Activated T-helper 17 cell treated with anti-CD3 and anti-CD28 coated beads, Interleukin-2, amount 50 U/mL, for 72 hours (primary cell): ENCODE measurements at places on chromosomes 1 and 21.

DNA sequence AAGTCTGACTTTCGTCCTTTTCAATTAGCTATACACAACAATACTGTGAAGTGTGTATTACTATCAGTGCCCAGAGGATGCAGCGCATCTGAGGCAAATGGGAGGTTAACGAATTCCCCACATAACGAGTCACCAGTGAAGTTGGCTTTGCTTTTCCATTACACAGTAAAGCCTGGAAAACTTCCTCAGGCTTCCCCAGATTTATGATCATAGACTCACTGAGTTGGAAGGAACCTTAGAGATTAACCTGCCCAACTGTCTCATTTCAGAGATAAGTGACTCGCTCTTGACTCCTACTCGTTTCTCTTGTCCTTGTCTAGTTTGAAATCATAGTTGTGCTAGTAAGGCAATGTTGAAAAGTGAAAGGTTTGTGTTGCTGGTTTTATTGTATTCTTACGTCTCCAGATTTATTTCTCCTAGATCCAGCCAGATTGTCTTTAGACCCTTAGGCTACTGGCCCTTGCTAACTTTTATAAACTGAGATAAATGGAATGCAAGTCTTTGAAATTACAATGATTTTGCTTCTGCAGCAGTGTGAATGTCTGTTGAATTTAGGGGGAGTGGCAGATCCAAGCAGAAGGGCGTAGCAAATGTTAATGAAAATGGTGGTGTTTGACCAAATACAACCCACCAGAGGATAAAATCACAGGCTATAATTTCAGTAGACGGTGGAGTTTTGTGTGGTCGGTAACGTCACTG lies 17.3 kb downstream of the S1PR1 start:
- peak; percentile 85 for ATAC-seq

- ATAC-seq: no peak
Observed at GRCh38 chr1:80841261-80841660, 959.5 kb upstream of the ADGRL2 start.

GRCh38 chr1:96487971-96488370 lies 233.6 kb upstream of the PTBP2 start:
- no peak for ATAC-seq

DNA sequence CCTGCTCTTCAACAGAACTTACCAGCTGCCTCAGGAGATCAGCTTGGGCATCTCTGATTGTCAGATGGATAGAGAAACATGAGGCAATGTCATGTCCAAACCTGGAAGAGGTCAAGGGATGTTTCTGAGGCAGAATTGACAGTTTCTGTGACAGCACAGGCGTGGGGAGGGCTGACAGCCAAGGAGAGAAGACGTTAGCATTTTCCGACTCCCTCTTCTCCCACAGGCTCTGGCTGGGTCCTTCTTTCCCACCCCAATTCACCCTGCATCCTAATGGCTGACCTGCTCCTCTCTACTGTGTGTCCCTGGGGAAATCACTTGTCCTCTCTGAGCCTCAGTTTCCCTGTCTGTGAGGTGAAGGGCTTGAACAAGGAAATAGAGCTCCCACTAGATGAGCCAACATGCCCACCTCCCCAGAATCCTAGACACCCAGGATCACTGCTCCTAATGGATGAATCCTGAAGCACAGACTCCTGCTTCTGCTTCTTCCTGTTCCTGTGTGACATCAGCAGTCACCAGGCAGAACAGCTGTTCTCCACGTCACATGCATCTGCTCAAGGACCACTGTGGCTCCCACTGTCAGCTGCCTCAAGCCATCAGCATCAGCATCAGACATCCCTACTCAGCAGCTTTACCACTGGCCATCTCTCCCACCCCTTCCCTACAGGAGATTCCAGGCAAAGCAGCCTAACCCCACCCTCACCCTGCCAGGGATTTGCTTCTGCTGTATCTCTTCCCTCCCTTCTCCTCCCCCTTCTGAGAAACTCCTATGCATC lies 408.0 kb downstream of the MATN1 start:
- no peak for ATAC-seq

DNA sequence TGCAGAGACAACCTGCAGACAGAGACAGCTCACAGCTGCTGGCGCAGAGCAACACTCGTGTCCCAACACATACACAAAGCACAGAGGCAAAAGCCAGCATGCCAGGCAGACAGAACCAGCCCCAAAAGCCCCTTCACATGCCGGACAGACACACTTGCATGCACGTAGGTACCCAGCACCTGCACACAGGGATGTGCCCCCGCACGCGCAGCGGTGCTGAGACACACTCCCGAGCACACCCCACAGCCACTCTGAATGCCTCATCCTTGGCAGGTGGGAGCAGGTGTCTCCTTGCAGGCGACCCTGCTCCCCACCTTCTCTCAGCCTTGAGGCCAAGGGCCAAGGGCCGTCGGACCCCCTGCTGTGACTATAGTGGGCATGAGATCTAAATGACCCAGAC lies 41.2 kb upstream of the ZC3H12A start:
- no peak for ATAC-seq

DNA sequence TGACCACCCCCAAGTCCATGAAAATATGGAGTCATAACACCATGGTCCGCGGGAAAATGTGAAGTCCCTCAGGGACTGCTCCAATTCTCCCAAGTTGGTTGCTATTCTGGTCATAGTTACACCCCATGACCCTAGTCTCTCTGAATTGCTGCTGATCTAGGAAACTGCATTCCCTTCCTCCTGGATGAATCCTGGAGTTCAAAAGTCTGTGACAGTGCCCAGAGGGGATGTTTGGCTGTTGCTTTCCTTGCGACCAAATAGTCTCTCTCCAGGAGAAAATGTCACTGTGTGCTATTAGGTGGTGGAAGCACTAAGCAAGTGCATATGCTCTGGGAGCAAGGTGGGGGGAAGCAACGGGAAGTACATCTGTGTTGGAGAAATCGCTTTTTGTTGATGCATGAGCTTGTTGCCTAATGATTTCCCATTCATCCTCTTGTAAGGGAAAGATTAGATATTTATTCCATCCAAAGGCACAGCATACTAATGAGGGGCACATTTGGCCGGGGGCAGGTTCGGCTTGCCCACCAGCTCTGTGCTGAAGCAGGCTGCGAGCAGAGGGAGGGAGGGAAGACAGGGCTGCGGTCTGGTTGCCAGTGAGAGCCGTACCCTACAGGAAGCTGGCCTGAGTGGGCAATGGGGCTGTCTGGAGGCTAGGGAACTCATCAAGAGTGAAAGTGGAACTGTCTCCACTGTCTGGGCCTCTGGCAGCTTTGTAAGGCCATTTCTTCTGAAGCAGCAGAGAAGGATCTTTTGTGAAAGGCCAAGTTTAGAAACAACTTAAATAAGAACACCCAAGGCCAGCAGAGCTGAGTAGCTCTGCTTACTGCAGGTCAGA lies 27.2 kb downstream of the SYT6 start:
- ATAC-seq: no peak

DNA sequence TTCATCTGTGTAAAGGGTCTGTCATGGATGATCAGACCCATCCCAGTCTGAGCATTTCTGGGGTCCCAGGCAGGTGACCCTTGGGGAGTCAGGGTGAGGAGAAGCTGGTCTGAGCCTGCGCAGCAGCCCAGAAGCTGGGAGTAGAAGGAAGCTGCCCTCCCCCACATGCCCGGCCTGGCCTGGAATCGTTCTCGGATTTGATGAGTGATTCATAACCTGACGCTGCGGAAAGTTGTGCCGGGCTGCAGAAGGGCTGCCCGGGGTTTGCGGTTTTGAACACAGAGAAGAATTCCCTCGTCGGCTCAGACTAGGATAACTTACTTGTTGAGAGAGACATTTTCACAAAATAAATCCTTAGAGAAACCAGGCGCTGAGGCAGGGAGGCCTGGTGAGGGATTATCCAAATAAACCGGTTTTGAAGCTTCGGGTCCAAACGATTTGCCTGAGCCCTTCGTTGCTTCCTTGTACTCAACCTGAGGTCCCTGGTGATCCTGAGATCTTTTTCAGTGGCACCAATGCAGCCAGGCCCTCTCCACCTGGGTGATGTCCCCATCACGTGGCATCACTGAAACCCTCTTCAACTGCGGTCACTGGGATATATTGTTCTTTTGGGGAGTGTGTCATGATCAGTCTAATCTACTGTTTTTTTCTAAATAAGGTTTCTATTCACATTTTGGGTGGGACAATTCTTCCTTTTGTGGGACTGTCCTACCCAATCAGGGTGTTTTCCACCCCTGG lies 29.2 kb downstream of the EPHB2 start:
- ATAC-seq: no peak

- no peak for ATAC-seq
Observed at GRCh38 chr1:152127673-152128072, 12.4 kb upstream of the TCHH start.

- ATAC-seq: peak; percentile 16
Observed at GRCh38 chr1:1173061-1173792, 453 bp upstream of the TTLL10 start.

DNA sequence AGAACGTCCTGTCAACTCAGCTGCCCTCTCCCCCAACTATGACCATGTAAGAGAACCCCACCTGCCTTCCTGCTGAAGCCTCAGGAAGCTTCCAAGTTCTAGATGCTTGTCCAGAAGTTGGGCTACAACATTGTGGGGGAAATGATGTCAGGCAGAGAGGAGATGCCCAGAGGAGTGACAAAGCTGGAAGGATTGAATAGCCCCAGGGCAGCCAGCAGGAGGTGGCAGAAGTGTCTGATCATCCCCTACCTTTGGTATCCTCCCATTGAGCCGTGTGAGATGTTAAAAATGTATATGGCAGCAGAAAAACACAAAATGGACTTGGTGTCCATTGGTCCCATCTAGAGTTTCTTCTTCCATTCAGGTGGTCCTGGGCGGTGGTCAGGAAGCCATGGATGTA lies 6.6 kb downstream of the EIF3I start:
- no peak for ATAC-seq

- no peak for ATAC-seq
Observed at GRCh38 chr1:22529901-22530621, 33.2 kb upstream of the EPHA8 start.

DNA sequence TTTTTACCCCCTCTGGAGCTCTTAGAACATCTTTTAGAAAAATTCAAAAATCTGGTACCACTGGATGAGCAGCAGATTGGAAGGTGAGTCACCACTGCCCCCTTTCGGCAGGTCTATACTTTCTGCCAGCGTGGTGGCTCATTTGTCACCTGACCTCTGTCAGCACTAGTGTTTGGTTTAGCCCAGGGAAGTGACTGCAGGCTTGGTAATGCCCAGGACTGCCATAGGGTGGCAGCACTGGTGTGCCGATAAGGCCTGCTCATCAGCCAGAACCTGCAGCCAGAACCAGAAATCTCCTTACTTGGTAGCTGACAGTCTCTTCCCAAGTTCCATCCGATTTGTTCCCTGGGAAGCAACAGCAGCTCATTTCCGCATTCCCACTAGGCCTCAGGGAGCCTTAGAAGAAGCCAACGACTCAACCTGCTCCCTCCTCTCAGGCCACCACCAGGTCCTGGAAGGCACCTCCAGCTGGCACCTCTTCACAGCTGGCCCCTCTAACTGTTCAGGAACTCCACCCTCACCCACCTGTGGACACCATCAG lies 6.8 kb downstream of the SMIM12 start:
- peak; percentile 100 for ATAC-seq
